ENCODE measurements at places on chromosomes 2 and 18.

DNA sequence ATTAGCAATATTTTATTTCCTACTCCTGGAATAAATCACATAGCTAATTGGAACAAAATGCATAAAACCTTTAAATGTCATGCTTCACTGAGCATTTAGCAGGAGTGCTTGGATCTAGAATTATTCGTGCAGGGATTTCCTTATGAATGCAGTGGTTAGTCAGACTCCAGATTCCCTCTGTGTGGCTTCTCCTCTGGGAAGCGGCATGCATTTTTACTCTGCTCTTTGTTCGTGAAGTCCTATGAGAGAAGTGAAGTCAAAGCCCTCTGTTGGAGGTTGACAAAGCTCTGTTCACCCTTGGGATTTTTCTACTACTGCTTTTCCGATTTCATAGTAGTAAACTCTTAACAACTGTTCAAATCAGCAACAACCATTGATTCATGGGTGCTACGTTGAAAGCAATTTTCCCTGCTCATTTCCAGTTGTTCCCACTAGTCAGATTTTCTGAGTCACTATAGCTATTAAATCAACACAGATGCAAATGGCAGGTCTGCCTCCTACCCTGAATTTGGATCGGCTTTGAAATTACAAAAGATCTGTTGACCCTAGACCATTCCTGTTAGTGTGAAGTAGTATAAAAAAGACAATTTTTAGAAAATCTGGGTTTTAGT, 461.7 kb downstream of the STK39 start:
- no peaks in the 10 kb centered on the region for H3K27me3 ChIP-seq
- no peaks in the 10 kb centered on the region for H3K36me3 ChIP-seq
- no peaks in the 10 kb centered on the region for H3K4me1 ChIP-seq
- H3K4me3 ChIP-seq, result no peak overlapping the region
- no peak overlapping the region for H3K27ac ChIP-seq
- no peak for DNase-seq

DNA sequence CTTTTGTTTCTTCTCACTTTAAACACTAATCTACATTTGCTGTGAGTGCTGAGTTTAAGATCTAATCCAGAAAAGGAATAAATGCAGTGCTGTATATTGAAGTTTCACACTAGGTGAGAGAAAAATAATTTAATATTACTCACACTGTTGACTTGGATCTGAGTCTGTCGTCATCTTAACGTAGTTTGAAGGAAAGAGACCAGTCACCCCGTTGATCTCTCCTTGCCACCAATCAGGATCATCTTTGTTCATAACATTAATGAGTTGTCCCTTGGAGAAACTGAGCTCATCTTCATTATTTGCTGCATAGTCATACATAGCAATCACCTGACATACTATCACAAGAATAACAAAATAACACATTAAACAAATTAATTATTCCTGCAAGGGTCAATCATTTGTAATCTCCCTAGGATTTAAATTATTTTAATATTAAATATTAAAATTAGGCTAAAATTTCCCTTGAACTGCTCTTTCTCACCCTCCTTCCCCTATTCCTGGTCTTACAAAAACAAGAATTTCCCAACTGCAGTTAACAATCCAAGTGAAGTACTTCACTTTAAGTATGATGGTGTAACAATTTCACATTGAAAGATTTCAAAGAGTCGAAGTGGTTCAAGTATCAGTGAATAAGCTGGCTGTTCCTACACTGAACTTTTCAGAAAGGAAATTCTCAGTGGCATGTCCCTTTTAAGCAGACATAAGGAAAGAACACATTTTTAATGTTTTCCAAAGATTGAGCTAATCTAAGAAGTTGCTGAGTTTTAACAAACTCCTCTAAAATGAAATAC, 71.3 kb downstream of the FAM228A start:
- no peak for DNase-seq
- no peaks in the 10 kb centered on the region for H3K4me1 ChIP-seq
- H3K36me3 ChIP-seq, result peaks cover 44% of the 10 kb centered on the region
- no peak overlapping the region for H3K27ac ChIP-seq

DNA sequence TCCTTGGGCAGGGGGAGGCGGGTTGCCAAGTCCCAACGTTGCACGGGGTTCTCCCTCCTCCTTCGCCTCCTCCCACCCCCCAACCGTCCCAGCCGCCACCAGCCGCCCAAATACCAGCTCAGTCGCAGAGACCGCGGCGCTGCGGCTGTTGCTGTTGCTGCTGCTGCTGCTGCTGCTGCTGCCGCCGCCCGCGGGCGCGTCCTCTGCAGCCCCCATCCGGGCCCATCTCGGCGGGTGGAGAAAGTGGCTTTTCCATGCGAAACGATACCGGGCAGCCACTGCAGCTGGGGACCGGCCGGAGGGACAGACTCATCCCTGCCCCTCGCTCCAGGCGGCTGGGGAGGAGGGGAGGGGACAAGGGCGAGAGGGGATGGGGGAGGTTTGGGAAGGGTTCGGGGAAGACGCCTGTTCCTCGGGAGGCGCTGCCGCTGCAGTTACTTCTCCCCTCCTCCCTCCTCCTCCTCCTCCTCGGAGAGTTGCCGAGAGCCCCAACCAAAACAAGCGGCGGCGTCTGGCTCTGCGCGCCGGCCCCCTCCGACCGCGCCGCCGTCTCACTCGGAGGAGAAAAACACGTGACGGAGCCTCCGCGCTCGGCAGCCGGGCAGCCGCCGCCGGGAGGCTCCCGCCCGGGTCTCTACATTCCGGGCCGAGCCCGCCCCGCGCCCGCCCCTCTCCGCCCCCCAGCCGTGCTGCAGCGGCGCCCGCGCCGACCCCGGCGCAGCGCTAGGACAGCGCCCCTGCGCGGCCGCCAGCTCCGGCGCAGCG, at the start of gene IRS1:
Gene IRS1, minus strand, starts transcription at position 610 of the 765 bp plus-strand sequence. CDS start 1,082 bp downstream, outside the sequence.
- peak; percentile 81 for DNase-seq
- H3K36me3 ChIP-seq, result peaks cover 8% of the 10 kb centered on the region
- H3K4me1 ChIP-seq, result peaks cover 76% of the 10 kb centered on the region
- peak within 1 kb of the TSS; percentile 91 for H3K27ac ChIP-seq
- H3K4me3 ChIP-seq, result peak within 1 kb of the TSS; percentile 77

DNA sequence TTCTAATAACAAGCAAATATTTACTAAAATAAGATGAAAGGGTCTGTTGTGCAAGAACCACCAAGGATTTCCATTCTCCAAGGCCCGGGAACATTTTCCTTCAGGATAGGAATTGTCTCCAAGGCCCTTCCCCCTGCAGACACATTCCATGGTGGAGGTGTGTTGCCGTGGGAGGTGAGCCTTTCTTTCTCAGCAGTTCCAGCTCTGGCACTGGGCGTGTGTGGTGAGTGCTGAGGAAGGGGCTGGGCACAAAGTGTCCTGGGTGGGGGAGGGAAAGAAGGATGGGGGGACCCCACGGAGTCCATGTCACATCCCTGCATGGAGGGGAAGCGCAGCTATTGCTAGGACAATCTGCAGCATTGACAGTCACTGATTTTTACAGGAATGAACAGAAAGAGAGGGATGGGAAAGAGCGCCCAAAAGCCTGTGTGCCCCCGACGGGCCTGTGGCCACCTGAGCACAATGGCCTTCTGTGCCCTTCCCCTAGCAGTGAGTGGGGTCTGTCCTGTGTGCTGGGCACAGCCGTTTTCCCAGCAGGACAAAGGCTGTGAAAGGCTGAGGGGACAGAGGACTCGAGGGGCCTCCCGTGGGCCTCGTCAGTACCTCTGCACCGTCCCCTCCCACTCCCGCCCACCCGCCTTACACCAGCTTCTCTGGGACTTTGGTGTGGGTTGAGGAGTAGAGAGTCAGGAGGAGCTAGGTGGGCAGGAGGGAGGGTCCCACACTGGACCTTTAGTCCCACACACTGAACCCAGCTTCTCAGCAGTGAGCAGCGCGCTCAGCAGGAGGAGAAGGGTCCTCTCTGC, 79.8 kb downstream of the PTGR3 start:
- no peaks in the 10 kb centered on the region for H3K4me1 ChIP-seq
- no peak for DNase-seq
- no peak overlapping the region for H3K27ac ChIP-seq
- no peaks in the 10 kb centered on the region for H3K36me3 ChIP-seq
- H3K4me3 ChIP-seq, result no peak overlapping the region

GRCh38 chr18:33113416-33113815, 327.1 kb downstream of the CCDC178 start:
- DNase-seq, result no peak
- no peak overlapping the region for H3K27ac ChIP-seq
- peaks cover 10% of the 10 kb centered on the region for H3K4me1 ChIP-seq
- no peaks in the 10 kb centered on the region for H3K27me3 ChIP-seq
- no peaks in the 10 kb centered on the region for H3K36me3 ChIP-seq

DNA sequence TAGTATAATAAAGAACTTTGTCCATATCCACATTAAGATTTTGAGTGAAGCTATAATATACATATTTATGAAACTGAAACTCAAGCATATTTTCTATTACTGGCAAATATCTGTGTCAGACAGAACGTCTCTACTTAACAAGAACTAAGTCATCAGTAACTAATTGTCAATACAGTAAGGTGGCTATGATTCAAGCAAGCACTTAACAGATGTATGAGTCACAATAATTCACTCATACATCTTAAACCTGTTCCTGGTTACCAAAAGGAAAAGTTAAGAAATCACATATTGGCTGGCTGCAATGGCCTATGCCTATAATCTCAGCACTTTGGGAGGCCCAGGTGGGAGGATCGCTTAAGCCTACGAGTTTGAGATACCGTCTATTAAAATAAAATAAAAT, 96.0 kb downstream of the SOS1 start:
- peaks cover 19% of the 10 kb centered on the region for H3K36me3 ChIP-seq
- H3K4me1 ChIP-seq, result no peaks in the 10 kb centered on the region
- DNase-seq, result no peak

GRCh38 chr18:28189400-28190239, 12.7 kb upstream of the CDH2 start:
- DNase-seq, result peak; percentile 68
- no peaks in the 10 kb centered on the region for H3K27me3 ChIP-seq
- H3K27ac ChIP-seq, result no peak overlapping the region
- H3K4me3 ChIP-seq, result no peak overlapping the region
- no peaks in the 10 kb centered on the region for H3K36me3 ChIP-seq

DNA sequence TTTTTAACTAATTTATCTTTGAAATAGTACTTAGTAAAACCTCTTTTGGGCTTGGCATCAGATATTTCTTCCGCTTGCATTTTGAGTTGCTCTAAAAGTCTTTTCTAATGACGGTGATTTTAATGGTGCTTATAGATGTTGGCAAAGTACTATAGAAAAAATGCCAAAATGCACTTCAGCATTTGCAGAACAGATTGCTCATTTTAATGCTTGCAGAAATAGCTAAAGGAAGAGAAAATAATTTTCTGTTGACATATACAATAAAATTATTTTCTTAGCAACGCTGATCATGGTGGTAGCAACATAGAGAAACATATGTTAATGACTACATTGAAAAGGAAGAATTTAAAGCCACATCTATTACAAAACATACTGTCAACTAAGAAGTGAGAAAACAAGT, 170.7 kb downstream of the STK39 start:
- H3K27me3 ChIP-seq, result no peaks in the 10 kb centered on the region
- H3K36me3 ChIP-seq, result peaks cover 9% of the 10 kb centered on the region
- H3K4me1 ChIP-seq, result no peaks in the 10 kb centered on the region
- DNase-seq, result no peak
- H3K27ac ChIP-seq, result no peak overlapping the region

DNA sequence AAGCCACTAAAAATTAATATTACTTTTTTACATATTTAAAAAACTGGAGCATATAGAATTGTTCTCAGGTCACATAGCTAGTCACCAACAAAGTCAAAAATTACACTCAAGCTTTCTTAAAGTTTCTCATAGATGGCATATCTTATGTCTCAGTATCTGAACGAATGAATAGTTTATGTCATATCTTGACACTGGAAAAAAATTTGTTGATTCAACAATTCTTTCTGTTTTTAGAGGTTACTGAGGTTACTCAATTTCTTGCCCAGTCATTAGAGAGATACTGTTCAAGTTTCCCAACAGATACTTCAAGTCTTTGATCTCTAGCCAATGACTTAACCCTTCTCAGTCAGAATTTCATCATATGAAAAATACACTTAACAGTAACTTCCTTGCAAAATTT, 113.1 kb upstream of the XIRP2 start:
- H3K27ac ChIP-seq, result no peak overlapping the region
- no peak overlapping the region for H3K4me3 ChIP-seq
- no peak for DNase-seq
- no peaks in the 10 kb centered on the region for H3K36me3 ChIP-seq
- no peaks in the 10 kb centered on the region for H3K4me1 ChIP-seq

- H3K4me3 ChIP-seq, result no peak overlapping the region
- H3K36me3 ChIP-seq, result peaks cover 29% of the 10 kb centered on the region
- no peak for DNase-seq
- H3K27ac ChIP-seq, result peak overlapping the region; percentile 42
These were observed 57.8 kb upstream of the CCDC141 start for GRCh38 chr2:179107737-179108136.

- H3K27me3 ChIP-seq, result no peaks in the 10 kb centered on the region
- peaks cover 97% of the 10 kb centered on the region for H3K36me3 ChIP-seq
- H3K4me1 ChIP-seq, result no peaks in the 10 kb centered on the region
- no peak overlapping the region for H3K4me3 ChIP-seq
- DNase-seq, result no peak
These were observed 39.3 kb downstream of the CD302 start for GRCh38 chr2:159758686-159759085.

- H3K36me3 ChIP-seq, result peaks cover 66% of the 10 kb centered on the region
- H3K4me3 ChIP-seq, result no peak overlapping the region
- DNase-seq, result no peak
These were observed 23.4 kb downstream of the NEMP2 start for GRCh38 chr2:190511104-190511503.

DNA sequence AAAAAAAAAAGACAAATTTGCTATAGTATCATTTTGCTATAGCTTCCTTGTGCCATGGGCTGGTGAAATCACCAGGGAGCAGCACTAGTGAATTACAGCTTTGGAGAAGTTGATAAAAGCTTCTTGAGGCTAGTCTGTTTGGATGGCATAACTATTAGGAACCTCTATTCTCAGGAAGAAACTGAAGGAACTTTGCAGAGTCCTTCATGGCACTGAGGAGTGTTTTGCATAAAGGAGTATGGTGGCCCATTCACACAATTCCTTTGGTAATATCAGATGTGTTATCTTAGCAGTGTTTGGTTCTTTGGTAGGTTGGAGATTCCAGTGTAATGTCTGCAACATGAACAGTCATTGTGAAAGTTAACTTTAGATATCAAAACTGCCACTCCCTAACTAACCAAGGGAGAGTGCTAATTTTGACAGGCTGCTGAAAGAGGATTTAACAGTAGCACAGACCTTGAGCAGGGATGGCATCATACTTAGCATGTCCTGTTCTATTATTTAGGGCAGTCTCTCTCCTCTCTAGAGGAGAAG, 76.6 kb upstream of the ZFP36L2 start:
- no peaks in the 10 kb centered on the region for H3K36me3 ChIP-seq
- no peak overlapping the region for H3K27ac ChIP-seq
- H3K4me1 ChIP-seq, result no peaks in the 10 kb centered on the region
- DNase-seq, result no peak

- H3K36me3 ChIP-seq, result 0 out of 2 replicates have a peak, but pooled peaks cover 4% of the 10 kb centered on the region
- H3K4me1 ChIP-seq, result no peaks in the 10 kb centered on the region
- H3K27me3 ChIP-seq, result no peaks in the 10 kb centered on the region
These were observed 43.6 kb downstream of the POLE4 start for GRCh38 chr2:75002007-75002406.

DNA sequence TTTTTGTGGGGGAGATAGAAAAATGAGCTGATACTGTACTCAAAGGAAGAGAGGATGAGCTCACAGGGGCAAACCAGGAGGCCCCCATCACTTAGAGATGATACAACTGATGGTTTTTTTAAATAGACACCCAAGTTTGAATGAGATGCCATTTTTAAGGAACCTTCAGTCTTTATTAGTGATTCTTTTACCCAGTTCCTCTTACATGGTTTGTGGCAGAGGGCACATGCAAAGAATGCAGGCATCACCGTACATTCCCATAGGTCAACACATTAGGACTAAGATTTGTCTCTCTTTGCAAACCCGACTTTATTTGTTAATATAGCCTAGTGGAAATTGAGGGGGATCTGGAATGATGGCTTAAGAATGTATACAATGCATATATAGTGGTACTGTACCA, 250.9 kb downstream of the ASXL3 start:
- no peaks in the 10 kb centered on the region for H3K4me1 ChIP-seq
- no peak overlapping the region for H3K4me3 ChIP-seq
- no peaks in the 10 kb centered on the region for H3K27me3 ChIP-seq
- H3K27ac ChIP-seq, result no peak overlapping the region
